ENCODE measurements at places on chromosomes 7 and 10. TPM values are rescaled to one million over a fixed set of nuclear protein-coding genes. Genes with fewer than 3 reads are reported as not detected.

Gene C10orf67
- total RNA-seq, result not detected

Gene CD36
- total RNA-seq, result not detected

Gene PNPLA8
- total RNA-seq, result 13.0 TPM

Gene PSAP
- total RNA-seq, result 113 TPM

Gene GLI3
- total RNA-seq, result not detected

Gene PITX3
- not detected for total RNA-seq

- DNase-seq, result no peak
- peak overlapping the region; percentile 35 for H3K4me3 ChIP-seq
- no peak overlapping the region for H3K27ac ChIP-seq
- peaks cover 8% of the 10 kb centered on the region for H3K27me3 ChIP-seq
These were observed 14.0 kb upstream of the RALA start for GRCh38 chr7:39609113-39609934.

GRCh38 chr7:96973986-96974385, 31.4 kb upstream of the DLX6 start:
- H3K36me3 ChIP-seq, result no peaks in the 10 kb centered on the region
- no peak overlapping the region for H3K27ac ChIP-seq
- no peaks in the 10 kb centered on the region for H3K4me1 ChIP-seq
- H3K27me3 ChIP-seq, result peaks cover 22% of the 10 kb centered on the region
- no peak overlapping the region for H3K4me3 ChIP-seq

GRCh38 chr10:37860494-37861190, 3.2 kb upstream of the ZNF248 start:
- DNase-seq, result no peak
- no peak overlapping the region for H3K4me3 ChIP-seq
- H3K4me1 ChIP-seq, result peaks cover 15% of the 10 kb centered on the region
- no peak overlapping the region for H3K27ac ChIP-seq
- H3K27me3 ChIP-seq, result no peaks in the 10 kb centered on the region

DNA sequence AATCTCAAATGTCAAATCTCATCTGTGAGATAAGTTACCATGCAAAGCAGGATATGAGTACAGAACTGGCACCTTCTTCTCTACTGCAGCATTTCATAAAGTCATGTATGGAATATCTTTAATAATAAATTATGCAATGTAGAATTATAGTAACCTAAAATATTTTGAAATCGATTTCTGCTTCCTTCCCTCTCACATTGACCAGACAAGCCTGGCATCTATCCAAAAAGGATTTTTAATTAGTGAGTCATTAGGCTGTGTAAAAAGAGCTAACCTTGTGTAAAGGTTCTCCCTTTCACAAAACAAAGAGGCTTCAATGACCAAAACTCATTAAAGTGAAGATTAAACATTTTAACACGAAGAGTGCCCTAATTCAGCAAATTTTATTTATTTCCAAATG, 48.8 kb upstream of the EXOC6 start:
- H3K4me1 ChIP-seq, result no peaks in the 10 kb centered on the region
- peaks cover 25% of the 10 kb centered on the region for H3K27me3 ChIP-seq
- DNase-seq, result no peak
- H3K36me3 ChIP-seq, result no peaks in the 10 kb centered on the region

- no peak overlapping the region for H3K27ac ChIP-seq
- H3K4me3 ChIP-seq, result no peak overlapping the region
- no peaks in the 10 kb centered on the region for H3K4me1 ChIP-seq
- no peaks in the 10 kb centered on the region for H3K36me3 ChIP-seq
These were observed 33.4 kb downstream of the PRKAR2B start for GRCh38 chr7:107077699-107078516.

- H3K36me3 ChIP-seq, result no peaks in the 10 kb centered on the region
- no peak for DNase-seq
- H3K4me1 ChIP-seq, result no peaks in the 10 kb centered on the region
- no peak overlapping the region for H3K4me3 ChIP-seq
These were observed 170.4 kb downstream of the WNT2 start for GRCh38 chr7:117152213-117153007.

DNA sequence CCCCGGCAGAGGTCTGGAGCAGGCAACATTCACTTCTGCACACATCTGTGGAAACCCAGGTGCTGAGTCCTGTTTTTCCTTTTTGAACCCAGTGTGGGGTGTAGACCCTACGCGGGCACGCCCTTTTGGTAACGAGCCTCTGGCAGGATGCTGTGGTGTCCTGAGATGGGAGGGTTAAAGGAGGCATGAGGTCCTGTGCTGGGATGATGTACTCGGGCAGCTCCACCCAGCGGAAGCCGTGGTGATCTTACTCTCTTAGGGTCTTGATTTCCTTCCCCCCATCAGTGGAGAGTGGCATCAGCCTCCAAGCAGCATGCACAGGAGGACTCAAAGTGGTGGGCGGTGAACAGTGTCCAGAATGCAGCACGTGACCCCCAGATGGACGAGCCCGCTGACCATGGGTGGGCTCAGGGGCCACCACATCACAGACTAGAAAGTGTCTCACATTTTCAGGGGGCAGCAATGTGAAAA, 148.6 kb downstream of the DNAJB6 start:
- H3K4me1 ChIP-seq, result peaks cover 23% of the 10 kb centered on the region
- no peak overlapping the region for H3K27ac ChIP-seq
- peaks cover under 1% of the 10 kb centered on the region for H3K36me3 ChIP-seq
- no peak overlapping the region for H3K4me3 ChIP-seq
- H3K27me3 ChIP-seq, result peaks cover 7% of the 10 kb centered on the region

DNA sequence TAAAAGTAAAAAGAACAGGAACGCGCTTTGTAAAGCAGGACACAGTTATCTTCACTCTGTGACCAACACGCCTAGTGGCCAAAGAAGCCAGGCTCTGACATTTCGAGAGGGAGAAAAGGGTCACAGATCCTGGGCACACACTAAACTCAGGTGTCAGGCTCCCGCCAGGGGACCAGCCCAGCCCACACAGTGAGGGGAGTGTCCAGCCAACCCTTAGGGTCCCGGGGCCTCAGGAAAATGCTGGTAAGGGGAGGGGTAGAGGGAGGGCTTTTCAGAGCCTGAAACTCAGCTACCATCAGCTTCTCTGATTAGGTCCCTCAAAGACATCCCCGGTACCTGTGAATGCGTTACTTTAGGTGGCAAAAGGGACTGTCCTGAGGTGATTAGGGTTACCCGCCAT, 16.6 kb downstream of the ANXA11 start:
- H3K27me3 ChIP-seq, result no peaks in the 10 kb centered on the region
- H3K27ac ChIP-seq, result peak overlapping the region; percentile 89
- no peak for DNase-seq
- H3K4me1 ChIP-seq, result peaks cover 71% of the 10 kb centered on the region
- peak overlapping the region; percentile 53 for H3K4me3 ChIP-seq

DNA sequence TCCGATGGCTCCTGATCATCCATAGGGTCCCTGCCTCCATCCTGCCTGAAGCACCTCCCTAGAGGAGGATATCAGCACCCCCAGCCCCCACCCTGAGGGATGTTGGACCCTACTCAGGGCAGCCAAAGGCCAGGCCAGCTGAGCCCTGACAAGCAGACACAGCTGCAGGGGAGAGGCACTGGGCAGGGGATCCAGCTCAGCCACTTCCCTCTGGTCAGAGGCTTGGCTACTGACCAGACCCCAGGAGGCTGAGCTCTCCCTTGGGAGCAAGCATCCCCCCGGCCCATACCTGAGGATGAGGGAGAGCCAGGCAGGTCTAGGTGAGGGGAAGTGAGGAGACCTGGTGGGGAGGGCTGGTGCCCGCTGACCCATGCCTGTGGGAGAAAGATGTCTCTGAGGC, 6.6 kb downstream of the LDB3 start:
- no peak overlapping the region for H3K27ac ChIP-seq
- no peaks in the 10 kb centered on the region for H3K36me3 ChIP-seq
- DNase-seq, result no peak
- H3K4me1 ChIP-seq, result no peaks in the 10 kb centered on the region

- no peak for DNase-seq
- H3K4me3 ChIP-seq, result no peak overlapping the region
These were observed 13.6 kb downstream of the UNCX start for GRCh38 chr7:1246160-1246870.

GRCh38 chr10:124641282-124642087, 102.7 kb downstream of the FAM53B start:
- no peak overlapping the region for H3K4me3 ChIP-seq
- peak overlapping the region; percentile 77 for H3K27ac ChIP-seq
- peaks cover 4% of the 10 kb centered on the region for H3K36me3 ChIP-seq
- no peaks in the 10 kb centered on the region for H3K27me3 ChIP-seq
- peaks cover 58% of the 10 kb centered on the region for H3K4me1 ChIP-seq

- H3K4me1 ChIP-seq, result no peaks in the 10 kb centered on the region
- DNase-seq, result no peak
- no peaks in the 10 kb centered on the region for H3K36me3 ChIP-seq
- no peaks in the 10 kb centered on the region for H3K27me3 ChIP-seq
- H3K27ac ChIP-seq, result no peak overlapping the region
These were observed 32.5 kb upstream of the OTUD1 start for GRCh38 chr10:23406409-23406808.

GRCh38 chr7:22051886-22052673, 106.4 kb upstream of the CDCA7L start:
- H3K4me3 ChIP-seq, result no peak overlapping the region

GRCh38 chr7:1669954-1670893, at the start of gene ELFN1:
ELFN1 (plus strand) TSS chr7:1670277; CDS start chr7:1744597, 74,320 bp downstream.
- H3K27ac ChIP-seq, result no peak within 1 kb of the TSS
- no peak for DNase-seq
- H3K36me3 ChIP-seq, result no peaks in the 10 kb centered on the region
- peaks cover 28% of the 10 kb centered on the region for H3K27me3 ChIP-seq

DNA sequence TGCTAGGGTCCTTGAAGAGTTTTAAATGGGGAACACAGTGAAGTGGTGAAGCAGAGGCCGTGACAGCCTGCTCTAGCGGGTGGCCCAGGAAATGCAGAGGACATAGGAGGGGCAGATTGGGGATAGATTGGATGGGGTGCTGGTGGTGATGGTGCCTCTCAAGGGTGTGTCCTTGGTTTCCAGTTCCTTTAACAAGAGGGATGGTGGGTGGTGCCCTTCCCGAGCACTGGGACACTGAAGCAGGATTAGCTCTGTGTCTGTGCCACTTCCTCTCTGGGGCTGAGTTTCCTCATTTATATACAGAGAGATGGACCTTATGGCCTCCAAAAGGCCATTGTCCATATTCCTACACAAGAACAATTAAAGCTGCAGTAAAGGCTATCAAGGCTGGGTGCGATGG, 285.5 kb downstream of the TCF7L2 start:
- H3K36me3 ChIP-seq, result no peaks in the 10 kb centered on the region
- DNase-seq, result no peak
- no peaks in the 10 kb centered on the region for H3K27me3 ChIP-seq
- H3K4me1 ChIP-seq, result no peaks in the 10 kb centered on the region

- no peak overlapping the region for H3K4me3 ChIP-seq
- H3K36me3 ChIP-seq, result no peaks in the 10 kb centered on the region
- no peaks in the 10 kb centered on the region for H3K4me1 ChIP-seq
- H3K27me3 ChIP-seq, result peaks cover 3% of the 10 kb centered on the region
These were observed 68.9 kb downstream of the C10orf143 start for GRCh38 chr10:130041451-130042371.

GRCh38 chr7:30835396-30835915, 64.2 kb downstream of the MINDY4 start:
- no peak for DNase-seq
- no peak overlapping the region for H3K4me3 ChIP-seq
- H3K4me1 ChIP-seq, result no peaks in the 10 kb centered on the region
- H3K36me3 ChIP-seq, result no peaks in the 10 kb centered on the region
- no peak overlapping the region for H3K27ac ChIP-seq

- no peaks in the 10 kb centered on the region for H3K27me3 ChIP-seq
- H3K4me1 ChIP-seq, result no peaks in the 10 kb centered on the region
- DNase-seq, result no peak
- H3K27ac ChIP-seq, result no peak overlapping the region
- H3K4me3 ChIP-seq, result no peak overlapping the region
These were observed 41.0 kb downstream of the AASS start for GRCh38 chr7:122103064-122103463.

DNA sequence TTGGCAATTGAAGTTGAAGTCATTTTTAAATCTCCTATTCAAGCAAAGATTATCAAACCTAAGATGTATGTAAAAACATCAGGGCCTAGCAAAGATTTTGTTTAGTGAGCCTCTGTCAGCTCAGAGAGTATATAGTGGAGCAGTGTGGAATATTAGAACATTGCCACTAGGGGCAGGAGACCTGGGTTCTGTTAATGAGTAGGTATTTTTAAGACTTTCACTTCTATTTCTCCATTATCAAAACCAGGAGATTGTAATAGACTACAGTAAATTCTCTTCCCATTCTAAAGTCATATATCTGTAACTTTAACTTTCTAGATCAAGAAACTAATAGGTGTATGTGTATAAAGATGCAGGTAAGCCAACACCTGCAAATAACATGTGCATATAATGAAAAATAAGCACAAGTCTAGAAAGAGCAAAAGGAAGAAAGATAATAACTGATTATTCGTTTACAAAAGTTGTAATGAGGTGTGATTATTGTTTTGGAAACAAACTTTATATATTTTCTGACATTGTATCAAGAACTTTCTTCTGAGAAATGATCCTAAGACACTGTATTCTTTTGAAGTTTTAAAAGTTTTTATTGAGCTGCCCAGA, 64.4 kb downstream of the KCND2 start:
- no peak overlapping the region for H3K4me3 ChIP-seq
- H3K36me3 ChIP-seq, result no peaks in the 10 kb centered on the region
- H3K27me3 ChIP-seq, result no peaks in the 10 kb centered on the region
- H3K4me1 ChIP-seq, result no peaks in the 10 kb centered on the region
- H3K27ac ChIP-seq, result no peak overlapping the region
- DNase-seq, result no peak

GRCh38 chr10:15440204-15440711, 69.2 kb upstream of the FAM171A1 start:
- H3K4me1 ChIP-seq, result no peaks in the 10 kb centered on the region
- peaks cover 20% of the 10 kb centered on the region for H3K27me3 ChIP-seq
- no peak for DNase-seq
- no peaks in the 10 kb centered on the region for H3K36me3 ChIP-seq

- no peak overlapping the region for H3K27ac ChIP-seq
- H3K36me3 ChIP-seq, result no peaks in the 10 kb centered on the region
- H3K27me3 ChIP-seq, result peaks cover 10% of the 10 kb centered on the region
- no peak overlapping the region for H3K4me3 ChIP-seq
- no peak for DNase-seq
- no peaks in the 10 kb centered on the region for H3K4me1 ChIP-seq
These were observed 158.5 kb downstream of the JCAD start for GRCh38 chr10:29900865-29901264.
